ENCODE measurements at places on chromosomes 12 and 14. TPM values are rescaled to one million over a fixed set of nuclear protein-coding genes. Genes with fewer than 3 reads are reported as not detected.

- H3K27ac ChIP-seq = peak overlapping the region; percentile 62
- peaks cover 4% of the 10 kb centered on the region for H3K36me3 ChIP-seq
- peaks cover 40% of the 10 kb centered on the region for H3K4me1 ChIP-seq
- DNase-seq = no peak
- H3K4me3 ChIP-seq = peak overlapping the region; percentile 94
- H3K27me3 ChIP-seq = no peaks in the 10 kb centered on the region
Measured at GRCh38 chr12:92134638-92135274, 10.9 kb downstream of the BTG1 start.

GRCh38 chr14:100525615-100526014, 61.6 kb downstream of the BEGAIN start:
- no peak overlapping the region for H3K4me3 ChIP-seq
- no peak for DNase-seq
- no peak overlapping the region for H3K27ac ChIP-seq

- no peak for DNase-seq
- H3K4me3 ChIP-seq = no peak overlapping the region
- no peaks in the 10 kb centered on the region for H3K36me3 ChIP-seq
Measured at GRCh38 chr12:120367233-120367923, 1.6 kb downstream of the MSI1 start.

The FGFR1OP2 gene
- 46.8 TPM for total RNA-seq

DNA sequence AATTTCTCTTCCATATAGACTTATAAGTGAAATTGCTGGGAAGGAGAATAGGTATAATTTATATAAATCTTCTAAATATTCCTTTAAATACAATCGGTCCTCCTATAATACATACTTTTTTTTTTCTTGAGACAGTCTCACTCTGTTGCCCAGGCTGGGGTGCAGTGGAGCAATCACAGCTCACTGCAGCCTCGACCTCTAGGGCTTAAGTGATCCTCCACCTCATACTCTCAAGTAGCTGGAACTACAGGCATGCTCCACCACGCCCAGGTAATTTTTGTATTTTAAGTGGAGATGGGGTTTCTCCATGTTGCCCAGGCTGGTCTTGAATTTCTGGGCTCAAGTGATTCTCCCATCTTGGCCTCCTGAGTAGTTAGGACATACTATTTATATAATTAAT, 29.7 kb upstream of the NPFF start:
- no peak overlapping the region for H3K4me3 ChIP-seq
- no peak overlapping the region for H3K27ac ChIP-seq
- H3K27me3 ChIP-seq = no peaks in the 10 kb centered on the region
- no peaks in the 10 kb centered on the region for H3K4me1 ChIP-seq
- DNase-seq = no peak

The TSPAN11 gene
- total RNA-seq = not detected

GRCh38 chr14:35374263-35374712, 30.3 kb downstream of the NFKBIA start:
- H3K36me3 ChIP-seq = no peaks in the 10 kb centered on the region
- H3K4me1 ChIP-seq = no peaks in the 10 kb centered on the region
- DNase-seq = no peak
- no peak overlapping the region for H3K27ac ChIP-seq

The KCNJ8 gene
- not detected for total RNA-seq

DNA sequence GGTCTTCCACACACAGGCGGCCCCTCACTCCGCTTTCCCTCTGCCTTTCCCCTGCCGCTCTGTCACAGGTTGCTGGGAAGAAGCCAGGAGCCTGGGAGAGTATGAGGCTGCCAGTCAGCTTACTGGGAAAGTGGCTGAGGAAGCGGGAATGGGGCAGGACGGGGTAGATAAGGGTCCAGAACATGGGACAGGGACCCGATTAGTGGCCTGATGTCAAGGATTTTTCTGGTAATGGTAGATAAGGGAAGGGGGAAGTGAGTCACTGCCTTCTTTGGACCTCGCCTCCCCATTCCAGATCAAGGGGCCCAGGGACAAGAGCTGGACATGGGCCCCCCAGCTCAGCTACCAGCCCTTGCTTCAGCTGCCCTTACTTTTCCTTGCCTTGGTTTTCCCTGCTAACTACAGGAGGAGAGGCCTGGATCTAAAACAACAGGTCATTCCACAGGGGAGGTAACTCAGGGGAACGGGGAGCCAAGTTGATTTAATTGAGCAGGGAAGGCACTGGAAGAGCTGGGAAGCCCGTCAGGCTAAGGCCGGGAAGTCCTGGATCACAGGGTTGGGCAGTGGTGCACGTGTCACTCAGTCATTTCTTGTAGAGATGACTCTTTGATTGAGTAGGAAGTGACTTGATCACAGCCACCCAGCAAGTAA, 3.5 kb upstream of the LPAR5 start:
- no peak for DNase-seq
- H3K27ac ChIP-seq = no peak overlapping the region
- no peaks in the 10 kb centered on the region for H3K36me3 ChIP-seq
- no peaks in the 10 kb centered on the region for H3K27me3 ChIP-seq

The SLCO1B1 gene
- total RNA-seq = not detected

GRCh38 chr14:63438065-63438757, 105.0 kb downstream of the PPP2R5E start:
- H3K27ac ChIP-seq = no peak overlapping the region
- peak; percentile 8 for DNase-seq
- H3K27me3 ChIP-seq = no peaks in the 10 kb centered on the region
- peaks cover 23% of the 10 kb centered on the region for H3K4me1 ChIP-seq

DNA sequence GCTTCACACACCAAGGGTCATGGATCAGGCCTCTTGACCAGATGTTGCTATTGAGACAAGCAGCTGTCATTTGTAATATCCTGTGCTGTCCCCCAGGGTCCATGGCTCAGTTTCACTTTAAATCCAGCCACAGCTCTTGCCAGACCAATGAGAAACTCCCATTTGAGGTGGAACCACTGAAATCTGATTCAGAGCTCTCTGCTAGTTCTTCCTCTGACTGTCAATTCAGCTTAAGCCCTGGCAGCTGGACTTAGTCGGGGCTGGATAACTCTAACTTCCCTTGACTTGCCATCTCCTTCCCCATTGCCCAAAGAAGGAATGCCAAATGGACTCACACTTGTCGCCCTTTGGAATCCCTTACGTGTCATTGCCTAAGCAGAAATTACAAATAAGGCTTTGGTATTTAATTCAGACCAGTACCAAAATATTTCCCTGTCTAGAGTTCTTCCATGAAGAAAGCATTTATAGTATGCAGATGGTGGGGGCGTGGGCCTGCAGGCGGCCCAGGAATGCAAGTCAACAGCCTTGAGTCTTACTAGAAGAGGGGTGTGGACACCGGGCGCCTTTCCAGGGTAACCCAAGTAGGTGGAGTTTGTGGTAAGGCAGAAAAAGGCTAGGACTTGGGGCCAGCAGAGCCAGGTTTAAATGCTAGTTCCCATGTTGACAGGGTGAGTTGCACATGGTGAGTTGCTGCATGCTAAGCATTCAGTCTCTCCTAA, 96.9 kb upstream of the TMPO start:
- H3K36me3 ChIP-seq = no peaks in the 10 kb centered on the region
- no peaks in the 10 kb centered on the region for H3K27me3 ChIP-seq
- no peak overlapping the region for H3K4me3 ChIP-seq
- no peak for DNase-seq

The AMN1 gene
- total RNA-seq = 6.9 TPM

Data from CD4-positive, alpha-beta T cell (primary cell).